ENCODE measurements at places on chromosomes 3 and 15.

DNA sequence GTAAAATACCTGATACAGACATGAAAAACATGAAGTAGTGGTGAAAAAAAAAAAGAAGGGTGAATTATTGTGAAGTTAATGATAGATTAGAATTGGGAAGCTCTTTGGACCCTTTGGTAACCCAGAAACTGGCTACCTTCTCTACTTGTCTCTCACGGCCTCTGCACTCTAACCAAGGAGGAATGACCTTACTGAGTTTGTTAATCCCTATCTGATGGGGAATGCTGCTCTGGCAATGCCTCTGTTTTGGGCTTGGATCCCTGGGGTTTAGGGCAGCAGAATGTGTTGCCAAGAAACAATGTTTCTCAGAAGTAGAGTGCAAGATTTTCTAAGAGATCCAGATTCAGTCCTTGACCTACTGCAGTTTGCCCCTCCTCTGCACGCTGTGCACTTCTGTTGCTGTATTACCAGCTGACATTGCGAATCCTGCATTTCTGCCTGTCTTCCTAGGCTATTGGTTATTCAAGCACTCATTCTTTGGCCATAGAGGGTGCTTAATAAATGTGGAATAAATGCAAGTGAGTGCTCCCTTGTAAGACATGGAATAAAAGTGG is 49.2 kb upstream of the MAP3K13 start:
- DNase-seq: no peak

DNA sequence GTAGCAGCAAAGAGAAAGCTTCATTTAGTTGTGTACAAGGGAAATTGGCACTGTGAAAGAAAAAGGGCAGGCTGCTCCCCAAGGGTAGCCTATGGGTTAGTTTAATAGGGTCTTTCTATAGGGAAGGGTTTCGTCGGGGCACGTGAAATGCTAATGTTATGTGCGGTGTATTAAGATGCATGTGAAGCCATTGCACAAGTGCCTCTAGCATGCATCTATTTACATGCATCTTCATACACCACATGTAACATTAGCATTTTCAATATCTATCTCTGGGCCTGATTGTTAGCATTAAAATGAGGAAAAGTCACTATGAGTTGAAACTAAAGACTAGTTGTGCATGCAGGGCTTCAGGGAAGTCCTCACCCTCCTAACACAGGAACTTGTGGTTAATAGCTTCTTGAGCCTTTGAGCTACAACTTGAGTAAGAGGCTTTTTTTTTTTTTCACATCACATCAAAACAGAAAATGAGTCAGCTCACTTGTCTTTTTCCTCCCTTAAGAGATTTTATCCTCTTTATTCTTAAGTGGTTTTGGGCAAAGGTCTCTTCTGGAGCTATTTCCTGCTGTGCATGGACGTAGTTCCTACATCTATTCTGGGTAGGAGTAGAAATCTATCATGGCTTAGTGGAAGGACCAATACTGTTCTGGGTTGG is 613.4 kb downstream of the ZPLD1 start:
- no peak for DNase-seq

DNA sequence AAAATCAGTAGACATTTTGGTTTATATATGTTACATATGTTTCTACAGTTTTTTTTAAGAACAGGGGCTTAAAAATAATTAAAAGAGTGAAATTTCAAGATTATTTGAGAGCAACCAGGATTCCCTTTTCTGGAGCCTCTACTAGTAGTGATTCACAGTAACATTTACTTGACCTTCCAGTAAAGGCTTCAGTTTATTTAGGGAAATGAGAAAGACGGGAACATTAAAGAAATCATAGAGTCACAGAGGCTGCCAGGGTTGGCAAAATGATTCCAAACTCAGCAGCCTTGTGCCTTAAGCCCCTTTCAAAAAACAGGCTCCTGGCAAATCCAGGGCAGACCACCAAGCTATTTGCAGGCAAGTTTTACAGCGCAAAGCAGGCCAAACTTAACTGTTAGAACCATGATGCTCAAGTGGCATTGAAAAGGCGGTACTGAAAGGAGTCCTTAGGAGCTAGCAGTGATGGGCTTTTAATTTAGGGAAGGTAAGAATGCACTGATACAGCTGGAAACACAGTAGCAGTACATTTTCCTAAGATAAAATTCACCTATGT is 201.1 kb upstream of the ADAMTS9 start:
- no peak for DNase-seq

- DNase-seq: no peak
Observed at GRCh38 chr3:192894676-192895075, 23.0 kb downstream of the MB21D2 start.

GRCh38 chr15:25860885-25861866 is 2.0 kb downstream of the ATP10A start:
- no peak for DNase-seq

GRCh38 chr3:45112939-45113338 is 33.2 kb downstream of the CDCP1 start:
- DNase-seq: no peak

- DNase-seq: no peak
Observed at GRCh38 chr3:139585820-139586219, 46.3 kb upstream of the RBP1 start.

DNA sequence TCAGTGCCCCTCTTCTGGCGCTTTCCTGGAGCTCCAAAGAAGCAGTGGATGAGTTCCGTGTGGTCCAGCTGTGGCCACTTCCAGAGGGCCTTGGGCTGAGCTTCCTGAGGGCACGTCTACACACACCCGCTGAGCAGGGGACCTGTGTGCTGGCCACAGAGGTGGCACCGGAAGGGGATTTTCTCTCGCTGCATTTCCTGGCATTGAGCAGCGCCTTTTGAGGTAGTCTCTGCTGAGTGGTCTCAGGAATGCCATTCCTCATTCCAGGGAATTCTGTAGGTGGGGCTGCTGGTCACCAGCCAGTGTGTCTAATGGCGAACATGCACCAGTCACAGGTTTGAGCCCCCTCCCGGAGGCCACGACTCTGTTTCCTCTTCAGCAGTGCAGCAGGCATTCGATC is 48.1 kb downstream of the AMOTL2 start:
- no peak for DNase-seq

GRCh38 chr3:131356006-131356595 is 25.5 kb upstream of the NUDT16 start:
- DNase-seq: no peak

- no peak for DNase-seq
Observed at GRCh38 chr3:88009066-88009465, 49.7 kb downstream of the CGGBP1 start.

DNA sequence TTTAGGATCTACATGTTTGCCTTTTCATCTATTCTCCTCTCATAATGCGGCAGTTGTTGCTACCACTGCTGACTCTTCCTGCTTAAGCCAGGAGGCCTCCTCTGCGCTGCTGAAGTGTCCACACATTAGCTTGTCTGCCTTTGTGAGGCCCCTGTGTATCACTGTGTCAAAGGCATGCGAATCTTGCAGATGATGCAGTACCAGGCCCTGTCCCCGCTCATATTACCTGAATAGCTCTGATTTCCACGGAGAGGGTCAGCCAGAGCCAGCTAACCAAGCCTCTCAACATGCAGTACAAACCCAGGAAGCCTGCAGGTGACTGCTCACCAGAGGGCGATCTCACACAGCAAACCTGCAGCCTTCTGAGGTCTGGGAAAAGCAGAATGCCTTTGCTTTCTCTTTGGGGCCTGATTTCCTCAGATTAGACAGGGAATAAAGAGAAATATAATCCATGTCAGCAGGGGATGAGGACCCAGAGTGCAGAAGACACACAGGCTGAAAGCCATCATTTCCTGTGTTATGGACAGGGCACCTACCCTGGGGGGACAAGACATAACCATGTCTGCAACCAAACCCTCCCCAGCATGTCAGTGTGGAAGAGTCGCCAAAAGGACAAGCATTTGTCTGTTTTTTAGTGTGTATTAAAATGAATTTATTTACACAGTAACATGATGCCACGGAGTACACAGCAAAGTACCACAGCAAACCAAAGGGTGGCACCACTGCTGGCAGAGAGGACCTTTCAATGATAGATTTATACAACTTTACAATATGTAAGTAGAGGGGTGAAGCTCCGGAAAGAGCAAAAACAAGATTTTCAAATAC is 36.8 kb upstream of the TSPAN3 start:
- DNase-seq: no peak

DNA sequence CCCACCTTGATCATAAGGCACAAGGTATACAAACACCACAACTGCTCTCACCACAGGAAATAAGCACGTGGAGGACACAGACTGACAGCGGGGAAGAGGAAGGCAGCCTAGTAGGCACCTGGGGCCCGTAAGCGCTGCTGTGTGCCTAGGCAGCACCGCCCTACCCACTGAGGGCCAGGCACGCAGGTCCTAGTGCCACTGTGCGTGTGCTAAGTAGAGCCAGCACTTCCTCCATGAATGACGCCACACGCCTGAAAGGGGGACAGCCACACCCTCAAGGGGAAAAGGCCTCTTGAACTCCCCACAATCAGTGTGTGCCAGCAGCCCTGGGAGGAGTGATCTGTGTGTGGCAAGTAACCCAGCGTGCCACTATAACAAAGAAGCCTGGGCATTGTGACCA is 73.0 kb downstream of the ATP1B3 start:
- no peak for DNase-seq

DNA sequence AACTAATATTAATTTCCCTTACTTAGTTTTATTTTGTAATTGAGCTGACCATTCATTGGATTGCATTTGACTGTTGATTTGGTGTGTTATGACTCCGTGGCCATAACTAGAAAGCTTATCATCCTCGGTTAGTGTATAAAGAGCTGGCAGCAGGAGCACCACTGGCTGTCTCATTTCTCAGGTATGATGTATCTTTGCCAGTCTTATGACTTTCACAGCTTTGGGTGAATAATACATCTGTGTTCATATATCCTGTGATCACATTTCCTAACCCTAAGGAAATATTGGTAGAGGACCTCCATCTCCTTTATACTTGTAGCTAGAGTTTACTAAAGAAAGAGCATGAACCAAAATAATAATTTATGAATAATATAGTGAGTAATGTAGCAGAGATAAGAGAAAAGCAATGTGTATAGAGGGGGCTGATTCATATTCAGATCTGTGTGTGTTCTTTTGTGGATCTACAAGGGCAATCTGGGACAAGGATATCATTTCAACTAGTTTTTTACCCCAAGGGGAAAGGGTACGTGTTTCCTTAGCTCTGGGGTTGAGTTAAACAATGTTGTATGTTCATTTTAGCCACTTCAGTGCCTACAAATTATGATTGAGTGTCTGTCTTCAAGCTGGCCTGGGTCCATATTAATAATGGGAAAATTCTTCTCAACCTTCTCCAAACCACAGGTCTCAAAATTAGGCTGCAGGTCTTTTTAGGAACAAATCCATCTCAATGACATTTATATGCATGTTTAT is 901.7 kb downstream of the NTRK3 start:
- DNase-seq: no peak

GRCh38 chr3:188378786-188379185 is 224.8 kb downstream of the LPP start:
- no peak for DNase-seq

DNA sequence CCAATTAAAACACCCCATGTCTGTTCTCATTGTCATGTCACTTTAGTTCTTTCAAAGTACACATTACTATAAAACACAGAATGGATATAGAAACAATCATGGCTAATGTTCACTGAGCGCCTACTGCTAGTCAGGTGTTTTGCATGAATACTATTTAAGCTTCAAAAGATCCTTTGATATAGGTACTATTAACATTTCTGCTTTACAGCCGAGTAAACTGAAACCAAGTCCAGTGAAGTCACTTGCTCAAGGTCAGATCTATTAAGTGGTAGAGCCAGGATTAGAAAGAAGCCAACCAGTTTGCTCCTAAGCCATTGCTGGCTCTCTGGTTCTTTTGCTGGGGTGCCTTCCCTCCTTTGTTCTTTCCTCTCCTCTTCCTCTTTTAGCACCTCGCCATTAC is 32.4 kb upstream of the NMNAT3 start:
- no peak for DNase-seq

GRCh38 chr3:144119633-144120032 is 148.0 kb downstream of the DIPK2A start:
- no peak for DNase-seq

DNA sequence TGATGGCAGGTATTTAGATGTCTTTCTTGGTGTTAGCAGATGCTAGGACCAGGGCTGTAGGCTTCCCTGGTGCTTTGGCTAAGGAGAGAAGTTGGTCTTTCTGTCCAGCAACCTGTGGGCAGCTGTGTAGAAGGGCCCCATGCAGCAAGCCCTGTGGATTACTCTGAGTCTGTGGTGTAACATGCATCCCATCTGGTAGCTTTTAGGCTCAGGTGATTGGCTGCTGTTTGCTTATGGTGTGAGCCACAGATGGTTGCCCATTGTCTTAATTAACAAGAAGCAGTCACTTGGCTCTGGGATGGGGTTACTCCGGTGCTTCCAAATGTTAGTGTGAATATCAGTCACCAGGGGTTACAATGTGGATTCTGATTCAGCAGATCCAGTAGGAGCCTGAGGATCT is 368.6 kb upstream of the C2CD4B start:
- DNase-seq: no peak

DNA sequence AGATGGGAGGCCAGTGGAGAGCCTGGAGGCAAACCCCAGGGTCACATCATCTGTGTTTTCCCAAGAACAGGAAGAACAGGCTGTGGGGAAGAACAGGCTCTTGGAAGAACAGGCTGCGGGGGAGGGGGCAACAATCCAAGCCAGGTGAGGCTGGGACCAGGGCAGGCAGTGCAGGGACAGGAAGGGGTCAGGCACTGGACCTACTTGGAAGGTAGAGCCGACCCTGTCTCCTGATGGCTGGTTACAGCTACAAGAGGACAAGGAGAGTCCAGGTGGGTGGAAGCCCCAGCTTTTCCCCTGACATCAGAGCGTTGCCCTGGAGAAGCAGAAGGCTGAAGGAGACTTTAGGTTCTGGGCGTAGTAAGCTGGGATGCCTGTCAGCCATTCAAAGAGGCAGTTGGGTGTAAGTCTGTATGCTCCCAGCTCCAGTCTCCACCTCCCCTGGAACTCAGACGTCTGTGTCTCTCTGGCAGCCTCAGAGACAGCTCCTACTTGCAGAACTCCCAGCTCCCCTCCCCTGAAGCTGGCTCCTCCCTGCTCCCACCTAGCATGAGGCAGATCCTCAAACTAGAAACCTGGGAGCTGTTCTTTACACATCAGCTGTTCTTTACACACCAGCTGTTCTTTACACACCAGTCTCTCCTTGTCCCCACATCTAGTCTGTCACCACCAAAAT is 130.9 kb downstream of the DNAJB8 start:
- no peak for DNase-seq

DNA sequence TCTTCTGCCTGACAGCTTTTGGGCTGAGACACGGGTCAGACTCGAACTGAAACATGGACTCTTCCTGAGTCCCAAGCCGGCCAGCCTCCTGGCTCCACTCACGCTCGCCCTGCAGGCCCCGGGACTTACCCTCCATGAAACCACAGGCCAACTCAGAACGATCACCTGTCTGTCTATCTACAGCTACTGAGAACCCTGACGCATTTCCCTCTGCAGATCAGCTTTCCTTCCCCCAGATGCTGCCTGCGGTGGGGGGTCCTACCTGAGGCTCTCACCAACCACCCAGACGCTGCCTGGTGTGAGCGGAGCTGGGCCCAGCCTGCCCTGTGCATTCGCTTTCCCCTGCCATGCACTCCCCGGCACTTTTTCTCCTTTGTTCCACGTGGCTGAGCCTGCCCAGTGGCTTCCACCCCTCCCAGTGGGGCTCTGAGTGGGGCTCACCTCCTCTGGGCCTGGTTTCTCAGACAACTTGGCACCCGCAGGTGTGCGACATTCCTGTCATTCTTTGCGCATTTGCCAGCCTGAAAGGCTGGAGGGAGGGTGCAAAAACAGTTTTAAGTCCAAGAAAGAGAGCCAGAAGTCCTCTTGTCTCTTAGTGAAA is 60.2 kb downstream of the PLXNA1 start:
- DNase-seq: no peak
